ENCODE measurements at places on chromosomes 16 and 17.

DNA sequence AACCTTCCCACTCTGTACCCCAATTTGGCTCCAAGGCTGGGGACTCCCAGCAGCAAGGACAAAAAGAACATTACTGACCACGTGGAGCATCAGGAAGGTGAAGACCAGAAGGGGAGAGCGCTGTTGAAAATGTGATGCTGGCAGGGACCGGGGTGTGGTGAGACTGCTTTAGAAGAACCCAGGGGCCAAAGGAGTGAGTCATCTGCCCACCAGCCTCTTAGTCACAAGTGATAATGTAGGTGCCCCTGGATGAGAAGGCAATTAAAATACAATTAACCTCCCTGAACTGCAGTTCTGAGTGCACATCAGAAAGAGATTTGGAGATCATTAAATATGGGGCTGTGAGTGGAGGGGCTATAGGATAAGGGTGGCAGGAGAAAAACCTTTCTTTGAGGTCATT, 366.6 kb upstream of the CCL2 start:
- no peak for DNase-seq

DNA sequence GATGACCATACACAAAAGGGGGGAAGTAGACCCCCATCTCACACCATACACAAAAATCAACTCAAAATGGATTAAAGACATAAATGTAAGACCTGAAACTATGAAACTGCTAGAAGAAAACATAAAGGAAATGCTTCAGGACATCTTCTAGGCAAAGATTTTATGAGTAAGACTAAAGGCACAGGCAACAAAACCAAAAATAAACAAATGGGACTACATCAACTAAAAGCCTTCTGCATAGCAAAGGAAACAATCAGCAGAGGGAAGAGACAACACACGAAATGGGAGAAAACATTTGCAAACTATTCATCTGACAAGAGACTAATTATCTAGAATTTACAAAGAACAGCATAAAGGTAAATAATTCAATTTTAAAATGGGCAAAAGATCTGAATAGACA, 152.1 kb downstream of the AXIN2 start:
- no peak for DNase-seq

DNA sequence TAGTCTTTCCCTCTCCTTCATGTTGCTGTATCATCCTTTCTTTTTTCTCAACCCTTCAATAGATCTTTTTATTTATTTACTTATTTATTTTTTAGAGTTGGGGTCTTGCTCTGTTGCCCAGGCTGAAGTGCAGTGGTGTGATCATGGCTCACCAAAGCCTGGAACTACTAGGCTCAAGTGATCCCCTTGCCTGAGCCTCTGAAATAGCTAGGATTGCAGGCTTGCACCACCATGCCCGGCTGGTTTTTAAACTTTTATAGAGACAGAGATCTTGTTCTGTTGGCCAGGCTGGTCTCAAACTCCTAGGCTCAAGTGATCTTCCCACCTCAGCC, 51.7 kb downstream of the SNX29 start:
- DNase-seq, result no peak

- no peak for DNase-seq
These were observed 109.7 kb downstream of the RAP1GAP2 start for GRCh38 chr17:2905696-2906501.

DNA sequence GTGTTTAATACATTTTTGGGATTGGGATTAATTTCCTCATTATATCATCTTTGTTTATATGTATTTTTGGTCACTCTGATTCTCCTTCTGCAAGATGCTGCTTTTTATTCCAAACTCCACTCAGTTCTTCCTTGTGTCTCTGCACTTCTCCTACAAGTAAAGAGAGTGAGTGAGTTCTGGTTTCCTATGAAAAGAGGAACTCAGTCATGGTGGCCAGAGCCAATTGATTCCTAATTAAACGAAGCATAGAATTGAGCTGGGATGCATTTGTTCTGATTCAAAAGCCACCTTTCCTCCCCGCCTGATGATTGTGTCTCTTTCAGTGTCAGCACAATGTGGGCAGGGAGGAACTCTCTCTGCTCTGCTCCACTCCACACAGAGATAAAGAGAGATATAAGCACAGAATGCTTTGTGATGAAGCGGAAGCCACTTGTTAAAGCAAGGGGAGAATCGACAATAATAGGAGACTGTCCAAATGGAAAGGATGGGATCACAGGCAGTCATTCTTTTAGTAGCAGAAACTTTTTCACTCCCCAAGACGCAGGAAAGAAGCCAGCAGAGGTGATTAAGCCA, 121.3 kb upstream of the GOT2 start:
- DNase-seq, result no peak

- no peak for DNase-seq
These were observed 72.0 kb downstream of the SKAP1 start for GRCh38 chr17:48357779-48358602.

DNA sequence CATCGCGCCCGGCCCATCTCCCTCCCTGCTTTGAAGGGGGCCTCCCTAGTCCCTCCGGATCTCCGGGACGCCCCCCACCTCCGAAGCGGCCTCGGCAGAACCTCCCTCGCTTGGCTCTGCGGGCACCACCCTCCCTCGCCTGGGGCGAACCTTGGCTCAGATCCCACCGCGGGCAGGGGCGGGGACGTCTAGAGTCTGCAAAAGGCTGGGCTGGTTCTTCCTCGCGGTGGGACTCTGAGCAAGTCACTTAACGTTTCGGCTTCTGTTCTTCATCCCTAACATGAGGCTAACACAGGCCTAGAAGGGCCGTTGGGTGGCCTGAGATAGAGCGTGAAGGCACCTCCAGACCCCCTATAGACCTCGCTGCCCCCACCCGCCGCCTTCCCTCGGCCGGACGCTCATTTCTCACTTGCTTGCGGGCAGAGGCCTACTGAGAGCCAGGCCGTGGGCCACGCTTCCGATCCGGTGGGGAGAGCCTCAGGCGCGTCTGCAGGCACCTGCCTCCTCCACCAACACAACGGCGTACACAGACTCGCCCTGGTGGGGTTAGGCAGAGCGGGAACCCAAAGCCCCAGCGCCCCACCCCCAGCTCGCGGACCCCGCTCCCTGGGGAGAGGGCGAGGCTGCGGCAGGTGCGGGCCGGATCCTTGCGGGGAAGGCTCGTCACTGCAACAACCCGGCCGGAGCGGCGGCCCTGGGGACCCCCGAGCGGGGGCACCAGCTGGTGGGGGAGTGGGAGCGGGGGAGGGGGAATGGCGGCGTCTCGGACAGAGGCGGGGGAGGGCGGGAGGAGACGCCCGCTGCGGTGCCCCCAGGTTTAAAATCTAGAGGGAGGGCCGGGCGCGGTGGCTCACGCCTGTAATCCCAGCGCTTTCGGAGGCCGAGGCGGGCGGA, 5.4 kb downstream of the MYO1C start:
- DNase-seq, result peak; percentile 45

DNA sequence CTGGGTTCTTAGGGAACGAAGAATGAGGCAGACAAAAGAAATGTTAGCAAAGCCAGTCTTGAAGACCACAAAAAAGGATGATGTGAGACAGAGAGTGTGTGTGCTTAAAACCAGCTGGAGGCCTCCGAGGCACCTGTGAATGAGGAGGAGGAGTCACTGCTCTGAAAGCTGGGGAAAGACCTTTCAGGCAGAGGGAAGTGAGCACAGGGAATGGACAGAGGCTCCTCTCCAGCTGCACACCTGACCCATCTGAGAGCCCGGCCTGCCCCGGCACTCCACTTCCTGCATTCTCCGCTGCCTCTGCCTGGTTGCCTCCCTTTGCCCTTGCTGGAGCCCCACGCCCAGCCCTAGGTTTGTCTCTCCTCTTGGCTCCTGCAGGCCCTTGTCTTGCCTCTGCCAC, 55.2 kb upstream of the SREBF1 start:
- DNase-seq, result no peak

DNA sequence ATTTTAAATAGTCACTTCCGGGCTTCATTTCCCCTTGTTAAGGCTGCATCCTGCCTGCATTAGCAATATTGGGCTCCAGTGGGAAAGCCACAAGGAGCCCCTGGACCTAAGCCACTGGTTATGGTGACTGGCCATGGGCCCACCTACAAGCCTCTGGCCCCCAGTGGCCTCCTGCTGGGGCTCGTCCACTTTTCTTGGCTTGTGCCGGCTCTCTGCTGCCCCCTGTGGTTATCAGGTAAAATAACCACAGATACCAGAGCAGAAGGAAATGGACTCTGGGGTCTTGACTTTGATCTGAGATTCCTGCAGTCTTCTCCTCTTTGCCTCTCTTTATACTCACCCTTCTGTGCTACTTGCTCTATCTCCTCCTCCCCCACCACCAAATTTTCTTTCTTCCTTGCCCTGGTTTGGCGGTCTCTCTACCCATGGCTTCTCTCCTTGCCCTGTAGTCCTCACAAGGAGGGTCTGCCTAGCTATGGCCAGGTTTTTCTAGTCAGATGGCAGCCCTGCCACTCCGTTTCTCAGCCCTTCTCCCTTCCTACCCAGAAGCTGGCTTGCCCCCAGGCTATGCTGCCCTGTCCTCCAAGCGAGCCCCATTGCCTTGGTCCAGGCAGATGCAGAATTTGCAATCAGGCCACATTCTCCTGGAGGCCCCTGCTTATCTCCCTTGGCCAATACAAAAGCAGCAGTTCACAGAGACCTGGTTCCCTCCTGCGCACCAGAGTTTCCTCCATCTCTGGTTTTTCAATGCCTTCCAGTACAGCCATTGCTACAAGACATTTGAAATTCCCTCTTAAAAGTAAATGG, 82.9 kb upstream of the RCVRN start:
- peak; percentile 8 for DNase-seq

GRCh38 chr17:74619077-74619673, 4.4 kb downstream of the CD300E start:
- no peak for DNase-seq

GRCh38 chr17:16926571-16927451, 45.1 kb downstream of the TNFRSF13B start:
- no peak for DNase-seq

GRCh38 chr17:61088556-61088955, 311.1 kb upstream of the TBX2 start:
- no peak for DNase-seq

GRCh38 chr16:30769379-30770089, 7.4 kb downstream of the RNF40 start:
- no peak for DNase-seq

DNA sequence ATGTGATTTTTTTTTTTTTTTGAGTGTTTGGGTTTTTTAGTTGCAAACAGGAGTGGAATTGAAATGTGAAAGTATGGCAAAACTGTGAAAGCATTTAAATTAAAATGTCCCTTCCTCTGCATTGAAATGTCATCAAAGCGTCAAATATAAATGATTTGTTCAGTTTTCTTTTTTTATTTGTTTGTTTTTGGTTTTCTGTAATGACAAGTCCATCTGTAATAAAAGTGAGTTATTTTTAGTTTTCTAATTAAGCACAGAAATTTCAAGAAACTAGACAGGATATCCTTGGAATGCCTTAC, 1.9 kb upstream of the TOB1 start:
- DNase-seq, result no peak

DNA sequence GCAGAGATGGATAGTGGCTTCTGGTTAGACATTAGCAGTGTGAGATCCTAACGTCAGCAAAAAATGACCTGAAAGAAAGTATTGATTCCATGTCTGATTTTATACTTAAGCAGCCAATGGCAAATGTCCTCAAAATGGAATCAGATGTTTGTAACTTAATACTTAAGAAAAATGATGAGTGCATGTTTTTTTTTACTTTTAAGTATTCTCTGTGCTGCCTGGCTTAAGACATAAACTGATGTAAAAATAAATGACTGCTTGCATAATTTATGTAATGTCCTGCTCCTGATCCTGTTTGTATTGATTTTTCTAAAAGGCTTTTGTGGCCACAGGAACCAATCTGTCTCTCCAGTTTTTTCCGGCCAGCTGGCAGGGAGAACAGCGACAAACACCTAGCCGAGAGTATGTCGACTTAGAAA, 7.4 kb downstream of the CBFB start:
- DNase-seq, result no peak

GRCh38 chr17:73733517-73733916, 89.3 kb upstream of the SDK2 start:
- DNase-seq, result no peak

DNA sequence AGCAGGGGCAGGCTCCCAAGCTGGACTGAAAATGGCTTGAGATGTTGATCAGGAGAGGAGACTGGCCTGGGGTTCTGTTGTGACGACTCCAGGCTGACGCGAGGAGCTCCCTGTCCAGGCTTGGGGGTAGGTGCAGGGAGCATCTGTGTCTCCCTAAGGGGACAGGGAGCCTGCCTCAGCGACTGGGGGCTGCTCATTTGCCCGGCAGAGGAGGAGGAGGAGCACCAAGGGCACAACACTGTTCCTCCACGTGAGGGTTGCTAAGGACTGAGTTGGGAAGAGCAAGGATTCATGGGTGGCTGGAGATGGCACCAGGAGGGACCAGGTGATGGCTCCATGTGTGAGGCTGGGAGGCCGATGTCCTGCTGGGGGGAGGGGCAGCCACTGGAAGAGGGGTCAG, 53.3 kb downstream of the USP22 start:
- no peak for DNase-seq

DNA sequence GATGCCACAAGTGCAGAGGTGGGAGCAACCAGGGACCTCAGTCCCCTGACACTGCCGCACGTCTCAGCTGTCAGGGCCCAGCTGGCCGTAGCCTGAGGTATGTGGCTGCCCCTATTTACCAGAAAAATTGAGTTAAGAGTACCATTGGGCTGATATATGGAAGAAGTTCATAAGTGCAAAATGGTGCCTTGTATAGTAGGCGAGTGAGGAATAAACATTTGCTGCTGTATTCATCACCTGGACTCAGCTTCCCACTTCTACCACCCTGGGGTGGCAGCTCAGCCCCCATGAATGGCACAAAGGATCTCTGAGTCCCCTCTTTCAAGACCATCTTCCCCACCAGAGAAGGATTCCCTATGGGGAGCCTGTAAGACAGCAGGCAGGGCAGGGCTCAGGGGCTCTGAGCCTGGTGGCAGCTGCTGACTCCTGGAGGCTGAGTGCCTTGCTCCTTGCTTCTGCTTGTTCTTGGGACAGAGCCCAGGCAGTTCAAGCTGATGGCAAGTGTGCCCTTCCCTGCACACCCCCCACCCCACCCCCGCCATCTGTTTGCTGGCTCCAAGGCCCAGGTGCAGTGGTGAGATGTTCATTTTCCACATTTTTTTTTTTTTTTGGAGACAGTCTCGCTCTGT, 29.0 kb downstream of the TRPV2 start:
- DNase-seq, result no peak

DNA sequence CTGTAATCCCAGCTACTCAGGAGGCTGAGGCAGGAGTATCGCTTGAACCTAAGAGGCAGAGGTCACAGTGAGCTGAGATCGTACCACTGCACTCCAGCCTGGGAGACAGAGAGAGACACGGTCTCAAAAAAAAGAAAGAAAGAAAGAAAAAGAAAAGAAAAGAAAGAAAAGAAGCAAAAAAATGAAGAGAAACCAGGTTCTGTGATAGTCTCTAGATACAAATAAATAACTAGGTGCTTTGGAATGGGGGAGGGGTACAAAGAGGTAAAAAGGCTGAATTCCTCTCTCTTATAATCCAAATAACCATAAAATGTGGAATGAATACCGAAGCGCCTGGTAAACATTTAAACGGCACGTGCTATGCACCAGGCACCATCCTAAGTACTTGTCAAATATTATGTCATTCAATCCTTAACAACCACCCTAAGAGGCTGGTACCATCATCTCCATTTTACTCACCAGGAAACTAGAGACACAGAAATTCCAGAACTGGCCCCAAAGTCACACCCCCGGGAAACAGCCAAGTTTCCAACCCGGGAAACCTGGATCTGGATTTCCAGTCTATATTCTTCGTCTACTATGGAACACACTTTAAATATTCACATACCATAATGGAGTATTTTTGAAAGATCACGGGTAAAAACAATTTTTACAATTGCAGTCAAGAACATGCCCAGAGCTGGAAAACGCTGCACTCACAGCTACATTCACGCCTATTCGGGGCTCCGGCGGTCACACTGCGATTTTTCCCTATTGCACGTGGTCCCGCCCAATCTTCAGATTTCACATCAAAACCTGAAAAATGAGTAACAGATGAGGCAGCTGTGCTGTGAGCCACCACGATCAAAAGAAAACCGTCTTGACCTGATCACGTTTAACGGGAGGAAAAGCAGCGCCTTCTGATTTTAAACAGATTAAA, 10.5 kb downstream of the NXN start:
- no peak for DNase-seq

Data from Panc1 (cell line).